ENCODE measurements at places on chromosomes 5 and 9.

DNA sequence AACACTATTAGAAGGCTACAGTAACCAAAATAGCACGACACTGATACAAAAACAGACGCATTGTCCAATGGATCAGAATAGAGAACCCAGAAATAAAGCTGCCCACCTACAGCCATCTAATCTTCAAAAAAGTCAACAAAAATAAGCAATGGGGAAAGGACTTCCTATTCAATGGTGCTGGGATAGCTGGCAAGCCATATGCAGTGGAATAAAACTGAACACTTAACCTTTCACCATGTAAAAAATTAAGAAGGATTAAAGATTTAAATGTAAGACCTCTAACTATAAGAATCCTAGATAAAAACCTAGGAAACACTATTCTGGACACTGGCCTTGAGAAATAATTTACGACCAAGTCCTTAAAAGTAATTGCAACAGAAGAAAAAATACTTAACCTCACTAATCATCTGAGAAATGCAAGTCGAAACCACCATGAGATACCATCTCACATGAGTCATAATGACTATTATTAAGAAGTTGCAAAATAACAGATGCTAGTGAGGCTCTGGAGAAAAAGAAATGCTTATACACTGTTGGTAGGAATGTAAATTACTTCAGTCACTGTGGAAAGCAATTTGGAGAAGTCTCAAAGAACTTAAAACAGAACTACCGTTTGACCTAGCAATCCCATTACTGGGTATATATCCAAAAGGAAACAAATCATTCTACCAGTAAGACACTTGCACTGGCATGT is 203.3 kb upstream of the CDH9 start:
- DNase-seq, result no peak

DNA sequence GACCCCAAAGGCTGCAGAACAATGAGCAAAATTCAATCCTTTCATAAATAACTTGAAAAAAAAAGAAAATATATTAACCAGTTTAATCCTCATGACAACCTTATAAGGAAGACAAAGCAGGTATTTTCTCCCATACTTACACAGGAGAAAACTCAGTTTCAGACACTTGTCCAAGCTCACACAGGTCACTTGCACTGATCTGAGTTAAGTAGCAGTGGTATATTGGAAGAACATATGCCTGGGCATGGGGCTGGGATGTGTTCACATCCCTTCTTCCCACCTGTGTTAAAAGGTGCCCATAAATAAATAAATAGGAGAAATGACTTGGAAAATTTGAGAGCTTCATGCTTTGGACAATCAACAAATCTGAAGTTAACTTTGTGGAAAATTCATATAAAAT is 63.5 kb upstream of the SELENOP start:
- no peak for DNase-seq

DNA sequence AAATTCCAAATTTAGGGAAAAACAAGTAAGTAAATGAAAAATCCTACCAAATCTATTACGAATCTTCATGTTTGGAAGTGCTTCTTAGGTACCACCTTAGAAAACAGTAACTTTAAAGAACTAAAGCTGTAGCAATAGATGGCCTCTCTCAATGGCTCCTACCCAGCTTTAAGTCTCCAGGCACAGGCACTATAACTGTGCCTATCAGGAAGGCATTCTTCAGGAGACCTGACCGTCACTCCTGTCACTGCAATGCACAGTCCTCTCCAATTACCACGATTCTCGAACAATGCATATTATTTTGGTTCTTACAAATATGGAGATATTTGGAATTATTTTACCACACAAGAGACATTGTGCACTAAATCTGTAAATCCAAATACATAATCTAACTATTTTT is 12.9 kb downstream of the NFIB start:
- no peak for DNase-seq

GRCh38 chr9:117412841-117413240 is 2.0 kb downstream of the ASTN2 start:
- DNase-seq, result no peak

DNA sequence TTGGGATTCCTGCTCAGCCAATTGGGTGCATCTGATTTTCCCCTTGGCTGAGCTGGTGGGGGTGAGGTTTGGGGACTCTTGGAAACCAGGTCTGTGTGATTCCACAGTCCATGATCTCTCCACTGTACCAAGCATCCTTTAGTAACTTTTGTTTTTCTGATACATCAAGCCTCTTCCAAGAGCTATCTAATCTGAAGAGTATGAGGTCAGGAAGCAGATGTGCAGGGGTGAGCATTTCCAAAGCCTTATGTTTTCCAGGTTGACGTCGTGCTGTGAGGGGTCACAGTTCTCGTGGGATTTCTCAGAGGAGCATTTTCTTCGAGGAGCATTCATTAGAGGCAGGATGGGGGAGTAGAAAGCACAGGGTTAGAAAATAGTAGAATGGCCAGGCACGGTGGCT is 95.3 kb downstream of the KLF4 start:
- DNase-seq, result no peak

DNA sequence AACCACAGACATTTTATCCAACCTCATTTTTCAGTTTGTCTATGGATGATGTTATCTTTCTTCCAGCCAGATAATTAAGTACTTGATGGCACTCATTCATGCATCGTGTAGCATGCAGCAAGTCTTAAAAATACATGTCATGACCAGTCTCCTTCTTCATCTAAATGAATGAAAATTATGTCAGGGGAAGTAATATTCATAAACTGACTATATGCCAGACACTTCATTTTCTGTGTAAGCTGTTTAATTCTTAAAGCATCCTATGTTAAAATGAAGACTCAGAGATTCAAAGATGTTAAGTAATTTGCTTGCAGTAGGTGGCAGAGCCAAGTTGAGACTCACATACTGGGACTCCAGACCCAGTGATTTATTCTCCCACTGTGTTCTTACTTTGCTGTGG is 181.7 kb upstream of the CD180 start:
- no peak for DNase-seq

DNA sequence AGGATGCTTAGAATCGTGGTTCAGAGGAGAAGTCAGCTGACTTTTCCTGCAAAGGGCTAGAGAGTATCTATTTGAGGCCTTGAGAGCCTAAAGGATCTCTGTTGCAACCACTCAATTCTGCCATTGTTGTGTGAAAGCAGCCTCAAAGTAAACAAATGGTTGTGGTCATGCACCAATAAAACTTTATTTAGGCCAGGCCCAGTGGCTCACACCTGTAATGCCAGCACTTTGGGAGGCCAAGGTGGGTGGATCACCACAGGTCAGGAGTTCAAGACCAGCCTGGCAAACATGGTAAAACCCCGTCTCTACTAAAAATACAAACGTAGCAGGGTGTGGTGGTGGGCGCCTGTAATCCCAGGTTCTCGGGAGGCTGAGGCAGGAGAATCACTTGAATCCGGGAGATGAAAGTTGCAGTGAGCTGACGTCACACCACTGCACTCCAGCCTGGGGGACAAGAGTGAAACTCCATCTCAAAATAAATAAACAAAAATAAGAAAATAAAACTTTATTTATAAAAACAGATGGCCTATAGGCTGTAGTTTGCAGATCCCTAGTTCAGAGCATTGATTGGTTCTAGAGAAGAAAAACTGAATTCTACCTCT is 135.9 kb upstream of the KLF4 start:
- DNase-seq, result no peak

DNA sequence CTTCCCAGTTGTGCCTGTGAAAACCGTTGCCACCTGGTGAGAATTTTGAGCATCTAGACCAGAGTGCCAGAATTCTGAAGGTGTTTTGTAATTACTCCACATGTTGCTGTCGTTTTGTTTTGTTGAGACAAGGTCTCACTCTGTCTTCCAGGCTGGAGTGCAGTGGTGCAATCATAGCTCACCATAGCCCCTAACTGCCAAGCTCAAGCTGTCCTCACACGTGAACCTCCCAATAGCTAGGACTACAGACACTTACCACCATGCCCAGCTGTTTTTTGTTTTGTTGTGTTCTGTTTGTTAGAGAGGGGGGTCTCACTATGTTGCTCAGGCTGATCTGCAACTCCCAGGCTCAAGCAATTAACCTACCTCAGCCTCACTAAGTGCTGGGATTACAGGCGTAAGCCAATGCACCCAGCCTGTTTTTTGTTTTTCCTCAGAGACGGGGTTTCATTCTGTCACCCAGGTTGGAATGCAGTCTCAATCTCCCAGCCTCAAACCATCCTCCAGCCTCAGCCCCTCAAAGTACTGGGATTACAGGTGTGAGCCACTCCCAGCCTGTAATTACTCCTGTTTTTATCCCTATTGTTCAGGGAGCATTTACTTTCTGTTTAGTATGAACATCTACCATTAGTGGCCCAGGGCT is 121.1 kb upstream of the DMRT1 start:
- no peak for DNase-seq

- DNase-seq, result no peak
Measured at GRCh38 chr5:21672911-21673310, 1180.2 kb downstream of the CDH12 start.

DNA sequence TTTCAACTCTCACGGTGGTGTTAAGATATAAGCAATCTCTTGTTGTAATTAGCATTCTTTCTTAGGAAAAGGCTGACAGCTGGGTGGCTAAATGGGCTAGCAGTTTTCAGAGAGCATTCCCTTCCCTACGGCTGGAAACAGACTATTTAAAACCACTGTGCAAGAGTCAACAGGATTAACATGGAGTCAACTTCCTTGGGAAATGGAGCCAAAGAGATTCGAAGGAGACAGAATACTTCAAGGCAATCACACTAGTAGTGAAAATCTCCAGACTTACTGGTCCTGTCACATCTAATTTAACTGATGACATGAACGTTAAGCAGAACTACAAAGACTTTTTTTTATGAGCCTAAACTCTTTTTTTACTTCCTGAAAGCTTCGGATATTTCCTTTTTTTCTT is 453.3 kb upstream of the ITGA1 start:
- DNase-seq, result no peak

DNA sequence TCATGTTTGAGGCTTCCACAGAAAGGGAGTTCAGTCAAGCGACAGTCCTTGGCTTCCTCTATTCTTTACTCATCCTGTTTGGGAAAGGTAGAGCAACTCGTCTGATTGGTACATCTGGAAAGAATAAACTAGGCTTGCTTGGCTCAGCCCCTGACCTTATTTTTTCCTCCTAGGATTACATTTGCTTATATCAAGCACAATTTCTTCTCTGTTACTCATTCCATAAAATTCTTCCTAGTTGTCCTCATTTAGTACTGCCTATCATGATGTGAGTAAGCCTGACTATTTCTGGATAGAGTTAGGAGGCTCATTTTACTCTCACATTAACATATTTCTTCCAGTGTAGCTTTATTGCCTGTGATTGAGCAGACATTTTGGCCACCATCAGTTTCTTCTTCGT is 10.9 kb upstream of the CARNMT1 start:
- DNase-seq, result no peak

DNA sequence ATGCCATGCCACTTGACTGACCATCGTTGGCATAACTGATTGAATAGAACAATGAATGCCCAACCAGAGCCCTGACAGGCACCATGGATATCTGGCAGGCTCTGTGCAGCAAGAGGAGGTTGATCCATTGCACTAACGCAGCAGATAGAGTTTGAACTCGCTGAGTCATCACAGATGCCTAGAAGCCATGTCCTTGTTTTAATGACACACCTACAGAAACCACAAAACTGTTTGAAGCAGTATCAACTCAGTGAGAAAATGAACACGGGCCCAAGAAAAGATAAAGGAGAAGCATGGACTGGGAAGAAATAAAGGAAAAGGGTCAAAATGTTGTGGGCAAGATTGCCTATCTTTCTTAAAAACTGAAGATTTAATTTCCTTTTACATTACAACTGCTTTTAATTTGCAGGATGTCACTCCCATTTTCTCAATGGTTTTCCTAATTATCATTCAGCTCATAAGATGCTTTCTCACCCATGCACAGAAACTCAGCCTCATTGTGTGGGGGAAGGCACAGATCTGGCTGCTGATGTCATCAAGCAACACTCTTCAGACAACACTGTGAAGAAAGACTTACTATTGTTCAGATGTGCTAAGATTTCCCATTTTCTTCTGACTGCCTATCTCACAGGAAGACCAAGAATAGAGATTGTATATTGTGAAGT is 129.0 kb downstream of the PIK3R1 start:
- no peak for DNase-seq

DNA sequence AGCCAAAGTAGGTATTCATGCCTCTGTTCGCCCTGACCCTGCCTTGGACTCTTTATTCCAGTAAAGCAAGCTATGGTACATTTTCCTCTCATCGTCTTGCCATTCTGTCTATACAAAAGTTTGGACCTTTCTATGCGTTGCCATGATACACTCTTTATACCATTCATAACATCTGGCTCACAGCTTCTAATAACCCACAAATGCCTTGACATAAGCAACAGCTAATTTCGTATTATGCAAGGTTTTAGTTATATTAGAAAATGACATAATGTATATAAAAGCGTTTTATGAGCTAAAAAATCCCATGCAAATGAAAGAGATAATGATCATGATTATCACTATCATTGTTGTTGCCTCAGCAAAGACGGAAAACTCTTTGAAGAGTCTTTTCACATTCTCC is 265.7 kb downstream of the TMEM167A start:
- no peak for DNase-seq

DNA sequence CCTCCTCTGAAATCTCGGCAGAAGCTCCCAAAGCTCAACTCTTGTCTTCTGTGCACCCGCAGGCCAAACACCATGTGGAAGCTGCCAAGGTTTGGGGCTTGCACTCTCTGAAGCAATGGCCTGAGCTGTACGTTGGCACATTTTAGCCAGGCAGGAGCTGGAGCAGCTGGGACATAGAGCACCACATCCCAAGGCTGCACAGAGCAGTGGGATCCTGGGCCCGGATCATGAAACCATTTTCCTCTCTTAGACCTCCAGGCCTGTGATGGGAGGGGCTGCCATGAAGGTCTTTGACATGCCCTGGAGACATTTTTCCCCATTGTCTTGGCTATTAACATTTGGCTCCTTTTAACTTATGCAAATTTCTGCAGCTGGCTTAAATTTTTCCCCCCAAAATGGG is 567.1 kb upstream of the ZNF608 start:
- DNase-seq, result no peak

DNA sequence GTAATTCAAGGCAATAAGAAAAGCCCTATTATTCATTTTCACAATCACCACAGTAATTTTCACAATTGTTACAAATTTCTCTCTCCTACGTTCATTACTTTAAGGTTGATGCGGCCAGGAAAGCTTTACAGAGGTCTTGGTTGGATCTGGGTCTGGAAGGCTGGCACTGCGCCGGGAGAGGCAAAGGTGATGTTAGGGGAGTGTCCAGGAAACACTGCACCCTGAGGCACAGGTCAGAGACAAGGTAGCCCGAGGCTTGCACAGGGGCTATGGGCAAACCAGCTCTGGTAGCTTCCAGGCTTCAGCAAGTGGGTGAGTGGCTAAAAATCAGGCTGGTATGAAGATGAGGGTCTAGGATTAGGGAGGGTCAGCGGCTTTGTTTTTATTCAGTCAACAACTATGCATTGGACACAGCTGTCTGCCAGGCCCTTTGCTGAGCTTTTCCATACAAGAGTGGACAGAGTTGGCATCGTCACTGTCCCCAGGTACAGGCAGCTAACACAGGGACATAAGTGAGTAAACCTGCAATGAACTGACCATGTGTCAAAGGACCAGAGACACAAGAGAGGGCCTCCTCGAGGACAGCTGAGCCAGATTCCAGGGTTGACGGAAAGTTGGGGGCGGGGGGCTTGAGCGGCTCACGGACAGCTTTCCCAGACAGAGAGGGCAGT is 12.4 kb upstream of the TENT4A start:
- no peak for DNase-seq

GRCh38 chr5:102324714-102325113 is 28.6 kb upstream of the SLCO4C1 start:
- no peak for DNase-seq

GRCh38 chr5:23466401-23466912 is 41.0 kb upstream of the PRDM9 start:
- DNase-seq, result no peak

Data from activated B cell treated with CpG ODN at 0.5 μM for 24 hours (primary cell).